ENCODE measurements at places on chromosomes 5 and 9.

- no peak for DNase-seq
Measured at GRCh38 chr5:8363138-8363537, 494.2 kb downstream of the MTRR start.

DNA sequence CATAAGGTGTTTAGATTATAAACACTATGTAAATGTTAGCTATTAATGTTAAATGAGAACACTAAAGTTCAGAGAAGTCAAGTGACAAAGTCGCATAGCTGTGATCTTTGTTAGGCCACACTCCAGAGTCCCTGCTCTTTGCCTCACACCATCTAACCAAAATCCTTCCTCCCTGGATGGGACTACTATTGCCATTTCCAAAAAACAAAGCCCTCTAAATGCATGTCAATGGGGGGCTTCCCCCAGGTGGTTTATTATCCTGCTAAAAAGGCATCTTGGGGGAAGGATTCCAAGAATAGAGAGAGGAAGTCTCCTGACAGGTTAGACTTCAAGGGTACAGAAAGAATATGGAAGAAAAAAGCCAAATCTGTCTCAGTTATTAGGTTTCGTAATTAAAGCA lies 10.4 kb downstream of the NR6A1 start:
- DNase-seq = no peak

DNA sequence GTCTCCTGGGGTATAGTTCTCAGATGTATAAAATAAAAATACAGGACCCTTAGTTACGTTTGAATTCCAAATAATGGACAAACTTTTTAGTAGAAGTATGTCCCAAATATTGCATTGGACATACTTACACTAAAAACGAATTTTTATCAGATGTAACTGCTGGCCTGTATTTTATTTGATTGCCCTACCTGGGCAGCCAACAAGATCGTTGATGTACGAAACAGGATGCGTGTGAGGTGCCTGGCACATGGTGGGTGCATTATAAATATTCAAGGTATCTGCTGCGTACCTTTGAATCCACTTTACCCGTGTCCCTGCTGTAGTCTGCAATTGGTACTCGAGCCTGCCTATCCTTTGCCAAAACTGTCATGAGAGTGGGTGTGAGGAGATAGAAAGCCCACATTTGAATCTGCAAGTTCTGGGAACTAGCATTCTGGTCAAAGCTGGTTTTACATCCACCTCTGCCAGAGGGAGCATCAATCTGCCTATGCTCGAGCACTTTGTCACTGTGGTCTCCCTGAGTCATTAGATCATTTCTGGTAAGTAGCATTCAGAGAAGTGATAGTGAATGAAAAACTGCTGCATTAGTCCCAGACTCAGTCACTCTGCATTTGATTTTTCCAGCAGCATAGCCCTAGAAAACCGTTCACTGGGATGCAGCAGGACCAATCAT lies 133.7 kb upstream of the IQGAP2 start:
- DNase-seq = no peak

- DNase-seq = no peak
Measured at GRCh38 chr5:56837381-56837780, 22.0 kb downstream of the MAP3K1 start.

GRCh38 chr5:6525910-6526309 lies 77.3 kb downstream of the UBE2QL1 start:
- peak; percentile 36 for DNase-seq

- no peak for DNase-seq
Measured at GRCh38 chr5:59693492-59694309, 199.8 kb downstream of the PDE4D start.

GRCh38 chr5:110275878-110276277 lies 450.6 kb downstream of the TMEM232 start:
- DNase-seq = no peak

- no peak for DNase-seq
Measured at GRCh38 chr5:54595721-54596120, 78.2 kb downstream of the SNX18 start.

GRCh38 chr5:173554989-173555705 lies 61.3 kb downstream of the BOD1 start:
- DNase-seq = no peak

DNA sequence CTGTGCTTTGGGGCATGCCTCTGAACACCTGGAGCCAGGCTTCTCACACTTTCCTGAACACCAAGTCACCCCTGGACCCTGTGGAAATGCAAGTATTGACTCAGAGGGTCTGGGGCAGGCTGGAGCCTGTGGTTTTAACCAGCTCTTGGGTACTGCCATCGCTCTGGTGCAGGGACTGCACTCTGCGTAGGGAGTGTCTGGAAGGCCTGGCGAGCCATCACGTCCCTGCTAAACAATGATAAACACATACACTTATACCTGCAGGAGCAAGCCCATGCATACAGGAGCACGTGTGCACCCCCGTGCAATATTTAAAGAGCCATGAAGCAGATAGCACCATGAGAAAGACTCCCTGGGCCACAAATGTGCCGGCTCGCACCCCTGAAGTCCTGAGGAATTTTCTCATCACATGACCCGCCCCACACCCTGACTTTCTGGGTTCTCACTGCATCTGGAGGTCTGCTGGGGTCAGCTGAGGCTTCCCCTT lies 267.7 kb downstream of the GADD45G start:
- no peak for DNase-seq

GRCh38 chr9:33923079-33923478 lies 106.1 kb downstream of the UBE2R2 start:
- DNase-seq = no peak

- DNase-seq = no peak
Measured at GRCh38 chr5:135231289-135231688, 167.7 kb downstream of the MACROH2A1 start.

GRCh38 chr5:128559300-128560297 lies 21.6 kb upstream of the FBN2 start:
- DNase-seq = no peak

- no peak for DNase-seq
Measured at GRCh38 chr5:107466233-107466769, 204.4 kb downstream of the EFNA5 start.

DNA sequence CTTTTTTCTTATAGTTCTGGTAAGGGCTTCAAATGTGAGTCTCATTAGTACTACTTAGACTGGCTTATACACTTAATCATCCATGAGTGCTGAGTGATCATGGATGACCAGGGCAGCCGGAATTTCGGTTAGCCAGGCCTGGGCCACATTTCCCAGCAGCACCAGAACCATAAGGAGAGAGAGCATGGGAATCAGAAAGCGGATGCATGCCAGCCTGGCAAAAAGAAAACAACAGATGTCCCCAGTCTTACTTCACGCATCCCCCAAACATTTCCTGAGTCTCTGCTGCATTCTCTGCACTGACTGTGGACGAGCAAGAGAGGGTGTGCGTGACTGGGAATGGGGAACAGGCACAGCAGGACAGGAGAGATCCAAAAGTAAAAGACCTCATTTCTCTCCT lies 371.1 kb upstream of the ZNF608 start:
- DNase-seq = no peak

GRCh38 chr9:115225459-115226116 lies 107.6 kb upstream of the TNC start:
- DNase-seq = no peak

DNA sequence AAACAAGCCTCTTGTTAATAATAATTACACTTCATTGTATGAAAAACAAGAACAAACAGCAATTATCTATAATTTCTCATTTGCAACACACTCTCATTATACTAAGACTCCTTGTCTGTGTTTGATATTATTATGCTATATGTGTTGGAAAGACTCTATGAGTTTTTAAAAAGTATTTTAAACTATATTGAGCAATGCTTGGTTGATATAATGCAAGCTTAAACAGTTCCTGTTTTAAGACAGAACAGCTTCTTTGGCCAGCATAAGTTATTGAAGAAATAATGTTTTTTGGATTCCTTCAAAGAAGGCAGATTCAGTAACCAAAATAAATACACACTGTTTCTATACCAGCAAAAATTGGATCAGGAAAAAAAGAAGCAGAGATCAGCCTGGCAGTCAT lies 871.4 kb downstream of the MAT2B start:
- DNase-seq = no peak

DNA sequence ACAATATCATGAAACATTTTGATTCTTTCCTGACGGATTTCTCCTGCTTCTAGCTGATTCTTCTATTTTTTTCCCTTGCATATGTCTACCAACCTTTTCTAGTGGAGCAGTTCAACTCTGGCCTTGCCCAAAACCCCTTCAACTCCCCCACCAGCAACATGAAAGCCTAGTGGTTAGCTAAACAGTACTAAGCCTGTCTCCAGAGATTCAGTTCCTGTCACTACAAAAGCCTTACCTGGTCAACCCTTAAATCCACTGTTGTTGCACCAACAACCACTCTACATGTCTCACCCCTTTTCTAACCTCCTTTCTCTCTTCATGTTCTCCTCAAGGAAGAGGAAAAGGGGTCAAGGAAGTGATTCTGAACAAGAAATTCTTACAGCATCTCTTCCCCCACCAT lies 74.8 kb upstream of the PIK3R1 start:
- no peak for DNase-seq

GRCh38 chr5:139812323-139812722 lies 16.7 kb downstream of the PSD2 start:
- DNase-seq = no peak

GRCh38 chr9:7011395-7012067 lies 253.8 kb downstream of the KDM4C start:
- no peak for DNase-seq

GRCh38 chr5:132180134-132180745 lies 47.4 kb downstream of the P4HA2 start:
- DNase-seq = peak; percentile 63

DNA sequence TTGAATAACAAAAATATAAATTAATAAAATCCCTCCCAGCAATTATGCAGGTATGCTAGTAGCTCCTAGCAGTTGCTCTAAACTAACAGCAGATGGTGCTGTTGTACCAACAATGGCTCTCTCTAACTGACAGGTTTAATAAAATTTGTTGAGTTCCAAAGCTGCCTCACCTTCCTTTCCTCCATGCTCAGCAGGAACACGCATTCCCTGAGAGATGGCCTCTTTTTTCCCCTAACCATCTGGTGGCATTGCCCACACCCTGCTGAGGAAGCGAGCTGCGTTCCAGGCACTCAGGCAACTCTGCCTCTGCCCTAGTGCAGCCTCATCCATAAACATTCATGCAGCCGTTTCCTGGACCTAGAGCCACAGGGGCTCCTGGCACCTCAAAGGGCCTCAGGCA lies 106.2 kb downstream of the KLHL3 start:
- DNase-seq = peak; percentile 51

GRCh38 chr9:35549441-35549840 lies 55.6 kb upstream of the TESK1 start:
- no peak for DNase-seq

- DNase-seq = peak; percentile 16
Measured at GRCh38 chr5:133928587-133929393, 39.6 kb downstream of the C5orf15 start.

GRCh38 chr5:130189961-130190360 lies 285.7 kb downstream of the CHSY3 start:
- DNase-seq = no peak

DNA sequence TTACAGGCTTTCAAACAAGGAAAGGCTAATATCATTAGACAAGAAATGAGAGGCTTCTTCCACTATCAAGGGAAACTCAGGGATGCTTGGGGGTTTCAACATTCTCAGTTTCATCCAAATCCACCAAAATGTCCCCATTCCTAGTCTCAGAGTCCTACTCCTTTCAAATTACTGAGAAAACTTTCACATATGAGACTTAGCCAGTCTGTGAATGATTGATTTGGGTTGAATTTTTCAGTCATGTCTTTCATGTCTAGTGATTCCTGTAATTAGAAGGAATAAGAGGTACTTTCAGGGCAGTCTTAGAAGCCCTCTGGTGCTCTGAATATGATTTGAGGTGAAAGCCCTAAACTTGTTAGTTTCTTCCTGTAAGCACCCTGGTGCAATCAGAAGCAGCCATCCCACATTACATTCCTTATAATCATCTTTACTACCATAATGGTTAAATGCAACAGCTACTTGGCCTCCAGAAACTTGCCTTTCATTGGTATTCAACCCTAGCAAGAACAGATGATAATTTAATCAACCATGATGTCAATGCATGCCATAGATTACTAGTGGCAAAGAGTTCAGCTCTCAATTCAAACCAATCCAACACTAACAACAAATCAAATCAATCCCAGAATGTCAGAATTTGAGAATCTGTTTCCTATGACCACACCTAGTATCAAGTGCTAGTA lies 50.7 kb upstream of the RIC1 start:
- DNase-seq = no peak

DNA sequence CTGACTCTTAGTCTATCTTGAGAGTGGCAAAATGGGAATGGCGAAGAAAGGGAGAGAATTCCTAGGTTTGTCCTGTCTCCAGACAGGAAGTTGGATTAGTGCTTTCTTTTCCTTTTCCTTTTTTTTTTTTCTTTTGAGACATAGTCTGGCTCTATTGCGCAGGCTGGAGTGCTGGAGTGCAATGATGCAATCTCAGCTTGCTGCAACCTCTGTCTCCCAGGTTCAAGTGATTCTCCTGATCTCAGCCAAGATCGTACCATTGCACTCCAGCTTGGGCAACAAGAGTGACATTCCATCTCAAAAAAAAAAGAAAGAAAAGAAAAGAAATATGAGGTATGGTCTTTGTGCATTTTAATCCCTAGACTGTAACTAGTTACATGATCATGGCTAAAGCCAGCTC lies 12.6 kb upstream of the KIF27 start:
- no peak for DNase-seq

- DNase-seq = no peak
Measured at GRCh38 chr5:141507387-141508091, 18.7 kb downstream of the PCDHGC5 start.

DNA sequence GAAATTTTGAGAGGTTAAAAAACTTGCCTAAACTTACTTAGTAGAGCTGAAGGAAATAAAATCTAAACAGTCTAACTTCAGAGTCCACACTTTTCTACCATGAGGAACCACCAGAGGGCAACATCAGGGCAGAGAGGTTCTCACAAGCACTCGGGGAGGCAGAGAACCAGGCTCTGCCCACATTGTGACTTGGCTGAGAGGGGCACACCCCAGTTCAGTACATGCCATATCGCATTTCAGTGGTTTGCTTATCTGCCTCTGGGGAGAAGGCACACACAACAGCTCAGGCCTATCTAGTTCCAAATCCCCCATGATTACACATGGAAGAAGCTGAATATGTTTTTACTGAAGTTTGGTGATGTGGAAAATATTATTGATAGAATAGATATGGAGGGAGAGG lies 49.2 kb downstream of the EQTN start:
- DNase-seq = peak; percentile 90

- no peak for DNase-seq
Measured at GRCh38 chr9:12069366-12069765, 623.8 kb upstream of the TYRP1 start.

All from erythroblast (primary cell).